ENCODE measurements at places on chromosomes 2 and 18.

DNA sequence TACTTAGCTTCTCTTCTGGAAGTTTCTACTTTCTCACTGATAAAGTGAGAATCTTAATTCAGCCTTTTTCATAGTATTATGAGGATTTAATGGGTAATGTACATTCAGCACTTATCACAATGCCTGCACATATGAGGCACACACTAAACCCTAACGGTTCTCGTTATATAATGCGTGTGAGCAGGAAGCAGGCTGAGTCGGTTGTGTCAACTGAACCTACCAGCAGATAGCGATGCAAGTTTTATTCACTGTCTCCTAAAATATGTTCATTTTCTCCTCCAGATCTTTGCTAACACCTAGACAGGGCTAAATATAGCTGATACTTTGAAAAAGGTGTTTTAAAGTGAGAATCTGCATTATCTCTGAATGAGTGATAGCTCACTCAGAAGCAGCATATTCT lies 201.6 kb downstream of the ALPK2 start:
- DNase-seq, result no peak

DNA sequence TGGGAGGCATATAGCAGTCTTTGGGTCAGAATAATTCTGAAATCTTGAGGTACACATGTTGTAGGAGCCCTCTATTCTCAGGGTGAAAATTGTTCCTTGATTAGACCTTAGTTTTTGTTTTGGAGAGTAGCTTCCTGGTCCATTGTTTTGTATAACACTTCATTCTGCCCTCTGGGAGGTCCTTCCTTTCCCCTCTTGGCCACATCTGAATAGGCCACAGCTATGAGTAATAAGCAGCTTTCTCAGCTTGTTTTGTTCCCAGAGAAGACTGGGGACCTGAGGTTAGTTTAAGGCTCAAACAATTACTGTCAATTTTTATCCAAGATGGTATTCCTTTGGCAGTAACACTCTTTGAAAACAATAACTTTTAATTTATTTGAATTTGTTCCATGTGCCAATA lies 72.6 kb upstream of the NOL4 start:
- no peak for DNase-seq

DNA sequence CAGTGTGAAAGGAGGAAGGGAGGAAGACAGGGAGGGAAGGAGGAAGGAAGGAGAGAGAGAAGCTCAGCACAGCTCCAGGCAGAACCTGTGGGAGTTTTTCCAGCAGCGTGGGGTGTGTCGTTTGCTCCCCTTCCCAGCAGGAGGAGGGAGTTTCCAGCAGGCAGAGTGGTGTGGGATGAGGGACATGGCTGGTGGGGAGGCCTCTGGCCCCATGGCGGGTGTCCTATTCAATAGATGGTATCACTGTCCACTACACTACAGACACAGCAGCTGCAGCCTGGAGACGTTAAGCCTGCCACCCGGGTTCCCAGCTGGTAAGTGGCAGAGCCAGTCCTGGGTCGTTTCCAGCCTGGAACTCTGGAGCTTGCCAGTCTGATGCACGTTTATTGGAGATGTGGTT lies 44.7 kb downstream of the GLI2 start:
- DNase-seq, result no peak

GRCh38 chr2:110866466-110866865 lies 134.1 kb downstream of the ACOXL start:
- DNase-seq, result no peak

DNA sequence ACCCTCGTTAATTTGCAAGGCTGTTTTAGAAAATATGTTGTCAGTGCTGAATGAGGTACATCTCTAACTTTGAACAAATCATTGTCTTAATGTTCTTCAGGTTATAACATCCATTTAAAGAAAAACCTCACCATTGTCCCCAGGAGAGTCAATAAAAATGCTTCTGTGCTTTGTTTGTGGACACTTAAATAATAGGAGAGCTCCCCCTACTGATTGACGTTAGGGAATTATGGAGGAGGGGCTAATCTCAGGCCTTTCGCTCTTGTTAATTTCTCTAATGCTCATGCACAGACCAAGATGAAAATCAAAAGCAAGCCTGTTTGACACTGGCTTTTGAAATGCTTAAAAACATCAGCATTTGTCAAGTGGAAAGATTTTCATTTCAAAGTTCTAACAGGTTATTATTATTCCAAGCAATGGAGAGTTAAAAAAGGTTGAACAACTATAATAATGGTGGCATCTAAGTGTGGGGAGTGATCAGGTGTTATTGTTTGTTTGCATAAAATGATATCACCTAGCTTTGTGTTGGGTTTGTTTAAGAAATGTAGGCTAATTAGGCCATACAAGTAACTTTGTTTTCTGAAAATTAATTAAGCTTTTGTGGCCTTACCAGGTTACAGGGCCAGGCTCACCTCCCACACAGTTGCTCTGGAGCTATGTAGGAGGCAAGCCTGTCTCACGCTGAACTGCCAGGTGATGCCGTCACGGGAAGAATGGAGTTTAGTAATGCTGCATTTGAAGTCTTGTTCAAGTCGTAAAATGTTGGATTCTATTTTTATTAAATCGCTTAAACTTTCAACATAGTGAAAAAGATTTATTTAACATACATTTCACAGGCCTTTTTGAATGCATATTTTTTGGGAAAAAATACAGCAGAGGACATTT lies 51.7 kb upstream of the SMIM21 start:
- DNase-seq, result no peak

DNA sequence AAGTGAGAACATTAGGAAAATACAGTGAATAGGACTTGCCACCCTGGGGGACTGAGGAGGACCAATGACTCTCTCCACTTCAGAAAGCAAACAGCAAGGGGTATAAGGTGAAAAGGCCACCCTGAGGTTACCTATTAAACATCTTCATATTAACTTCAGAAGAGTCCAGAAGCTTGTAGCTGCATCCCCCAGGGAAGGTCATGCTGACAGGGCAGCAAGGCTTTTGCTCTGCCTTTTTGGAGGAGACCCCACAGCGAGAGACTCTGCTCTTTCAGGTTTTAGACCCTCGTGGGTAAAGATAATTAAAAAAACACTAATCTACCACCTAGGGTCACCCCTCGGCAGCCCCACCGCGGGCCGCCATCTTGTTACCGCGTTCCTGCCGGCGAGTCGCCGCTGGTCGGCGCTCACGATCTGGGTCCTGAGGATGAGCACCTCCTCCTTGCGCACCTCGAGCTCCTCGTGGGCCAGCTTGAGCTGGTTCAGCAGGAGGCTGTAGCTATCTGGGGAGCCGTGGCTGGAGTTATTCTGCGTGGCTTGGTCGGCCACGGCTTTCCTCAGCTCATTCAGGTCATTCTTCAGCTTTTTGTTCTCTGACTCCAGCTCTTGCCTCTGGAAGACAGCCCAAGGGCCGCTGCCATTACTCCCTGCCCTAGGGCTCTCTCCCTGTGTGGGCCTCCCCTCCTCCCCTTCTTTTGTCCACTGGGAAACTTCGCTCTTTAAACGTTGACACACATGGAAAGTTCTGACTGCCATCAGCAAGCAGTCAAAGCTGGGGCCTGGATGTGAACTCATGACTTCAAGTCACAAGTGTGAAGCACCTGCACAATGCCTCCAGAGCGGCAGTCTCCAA lies 50.7 kb upstream of the ACAA2 start:
- no peak for DNase-seq

GRCh38 chr2:40190457-40190856 lies 261.4 kb downstream of the SLC8A1 start:
- no peak for DNase-seq

GRCh38 chr2:102147935-102148334 lies 5.4 kb downstream of the IL1R1 start:
- DNase-seq, result no peak

DNA sequence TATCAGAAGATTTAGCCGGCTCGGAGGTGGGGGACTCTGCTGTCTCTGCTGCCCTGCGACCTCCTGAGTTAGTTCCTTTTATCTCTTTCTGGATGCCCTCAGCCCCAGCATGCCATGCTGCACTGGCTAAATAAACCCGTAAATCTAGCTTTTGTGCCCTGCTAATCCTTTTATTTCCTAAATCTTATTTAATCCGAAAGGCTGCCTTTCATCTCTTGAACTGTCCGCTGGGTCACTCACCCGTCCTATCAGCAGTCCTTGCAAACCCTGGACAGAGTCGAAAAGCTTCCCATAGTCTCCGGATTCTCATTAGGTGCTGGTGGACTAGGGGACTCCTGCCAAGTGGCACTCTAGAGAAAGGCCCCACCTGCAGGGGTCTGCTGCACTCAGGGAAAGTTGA lies 122.0 kb upstream of the APCDD1 start:
- DNase-seq, result no peak

GRCh38 chr18:24054130-24054529 lies 39.6 kb downstream of the TTC39C start:
- DNase-seq, result no peak

- DNase-seq, result no peak
These were observed 1242.4 kb upstream of the ACVR2A start for GRCh38 chr2:146602383-146602782.

DNA sequence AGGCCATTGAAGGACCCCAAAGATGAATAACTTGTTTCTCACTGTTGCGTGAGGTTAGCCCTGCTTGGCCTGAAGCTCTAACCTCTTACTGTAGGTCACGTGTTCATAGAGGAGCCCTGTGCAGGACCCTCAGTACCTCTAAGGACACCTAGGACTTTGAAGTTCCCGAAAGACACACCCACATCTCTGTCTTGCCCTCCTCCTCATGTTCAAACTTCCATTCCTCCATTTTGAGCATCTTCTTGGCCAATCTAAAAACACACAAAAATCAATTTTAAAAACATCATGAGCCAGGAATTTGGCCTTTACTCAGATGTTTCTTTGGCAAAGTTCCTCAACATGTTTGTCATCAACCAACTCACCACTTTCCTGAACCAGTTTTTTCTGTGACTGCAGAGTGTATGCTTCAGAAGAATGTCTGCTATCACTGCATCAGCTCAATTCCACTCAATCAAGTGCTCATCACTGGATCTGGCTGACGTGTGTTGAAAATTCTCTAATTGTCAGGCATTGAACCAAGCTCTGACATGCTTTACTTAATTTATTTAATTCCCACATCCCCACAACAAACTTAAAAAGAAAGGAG lies 101.6 kb downstream of the AP1S3 start:
- DNase-seq, result no peak

DNA sequence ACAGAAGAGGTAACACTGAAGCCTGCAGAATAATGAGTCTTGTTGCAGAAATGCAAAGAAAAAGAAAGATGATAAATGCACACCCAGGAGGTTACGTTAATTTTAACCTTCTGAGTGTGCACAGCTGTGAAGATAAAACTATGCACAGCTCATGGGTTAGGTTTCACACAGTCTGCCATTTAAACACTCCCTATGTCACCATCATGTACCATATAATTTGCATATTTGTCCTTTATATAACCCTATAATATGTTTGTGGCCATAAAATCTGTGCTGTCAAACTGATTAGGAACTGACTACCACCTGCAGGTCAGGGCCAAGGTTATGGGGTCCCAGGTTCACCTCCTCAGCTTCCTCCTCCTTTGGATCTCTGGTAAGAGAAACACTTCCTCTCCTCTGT lies 205.5 kb downstream of the RPIA start:
- no peak for DNase-seq

DNA sequence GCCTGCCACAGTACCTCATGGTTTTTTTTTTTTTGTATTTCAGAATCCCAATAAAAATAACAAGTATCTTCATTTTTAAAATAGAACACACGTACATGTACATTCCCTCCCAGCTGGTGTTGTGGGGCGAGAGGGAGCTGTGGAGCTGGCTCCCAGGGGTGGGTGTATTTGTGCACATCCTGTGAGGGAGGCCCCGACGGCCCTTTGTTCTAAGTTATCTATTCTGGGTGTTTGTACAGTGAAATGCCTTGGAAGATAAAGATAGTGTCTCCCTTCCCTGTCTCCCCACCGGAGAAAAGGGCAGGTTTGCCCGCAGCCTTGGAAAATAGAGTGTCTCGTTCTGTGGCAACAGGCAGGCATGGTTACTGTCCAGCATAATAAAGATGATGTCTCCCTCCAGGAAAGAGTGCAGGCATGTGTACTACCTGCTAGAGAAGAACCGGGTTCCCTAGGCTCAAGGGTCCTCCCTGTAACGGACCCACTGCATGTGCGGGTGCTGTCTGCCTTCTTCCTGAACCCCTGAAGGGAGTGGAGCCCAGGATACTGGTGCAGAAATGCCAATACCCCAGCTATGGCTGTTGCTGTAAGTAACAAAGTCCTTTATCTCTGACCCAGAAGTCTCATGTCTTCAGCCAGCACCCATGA lies 12.1 kb upstream of the ALLC start:
- DNase-seq, result no peak

Measured in ureter (tissue), 1 donor.